Adrenal gland (tissue), 19 donors: ENCODE measurements at places on chromosomes 4 and X.

DNA sequence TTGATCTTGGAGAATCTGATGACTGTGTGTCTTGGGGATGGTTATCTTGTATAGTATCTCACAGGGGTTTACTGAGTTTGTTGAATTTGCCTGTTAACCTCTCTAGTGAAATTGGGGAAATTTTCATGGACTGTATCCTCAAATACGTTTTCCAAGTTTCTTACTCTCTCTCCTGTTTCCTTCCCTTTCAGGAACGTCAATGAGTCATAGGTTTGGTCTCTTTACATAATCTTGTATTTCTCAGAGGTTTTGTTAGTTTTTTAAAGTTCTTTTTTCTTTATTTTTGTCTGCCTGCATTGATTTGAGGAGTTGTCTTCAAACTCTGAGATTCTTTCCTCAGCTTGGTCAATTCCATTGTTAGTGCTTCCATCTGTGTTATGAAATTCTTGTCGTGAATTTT lies 227.7 kb upstream of the GPRIN3 start:
- no peak for DNase-seq

DNA sequence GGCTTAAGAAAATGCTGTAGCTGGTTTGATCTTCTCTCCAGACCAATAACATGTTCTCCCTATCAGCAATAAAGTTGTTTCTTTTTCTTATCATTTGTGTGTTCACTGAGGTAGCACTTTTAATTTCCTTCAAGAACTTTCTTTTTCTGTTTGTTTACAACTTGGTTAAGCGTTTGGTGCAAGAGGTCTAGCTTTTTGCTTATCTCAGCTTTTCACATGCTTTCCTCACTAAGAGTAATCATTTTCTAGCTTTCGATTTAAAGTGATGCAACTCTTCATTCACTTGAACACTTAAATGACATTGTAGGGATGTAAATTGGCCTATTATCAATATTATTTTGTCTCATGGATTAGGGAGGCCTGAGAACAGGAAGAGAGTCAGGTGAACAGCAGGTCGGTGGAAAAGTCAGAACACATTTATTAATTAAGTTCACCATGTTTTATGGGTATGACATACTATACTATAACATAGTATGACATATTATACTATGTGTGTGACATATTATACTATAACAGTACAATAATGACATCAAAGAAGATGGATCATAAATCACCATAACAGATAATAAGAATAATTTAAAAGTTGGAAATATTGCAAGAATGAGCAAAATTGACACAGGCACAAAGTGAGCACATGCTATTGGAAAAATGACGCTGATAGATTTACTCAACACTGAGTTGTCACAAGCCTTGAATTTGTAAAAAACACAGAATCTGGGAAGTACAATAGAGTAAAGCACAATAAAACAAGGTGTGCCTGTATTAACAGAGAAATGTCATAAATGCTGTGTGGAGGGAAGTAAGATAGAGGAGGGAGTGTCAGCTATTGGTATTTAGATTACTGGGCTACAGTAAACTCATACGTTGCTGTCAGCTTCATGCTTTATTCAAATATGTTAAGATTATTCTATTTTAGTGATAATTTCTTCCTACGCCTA lies 218.6 kb upstream of the SLC7A11 start:
- DNase-seq = no peak

GRCh38 chr4:2024683-2025082 lies 15.9 kb upstream of the NELFA start:
- DNase-seq = no peak

DNA sequence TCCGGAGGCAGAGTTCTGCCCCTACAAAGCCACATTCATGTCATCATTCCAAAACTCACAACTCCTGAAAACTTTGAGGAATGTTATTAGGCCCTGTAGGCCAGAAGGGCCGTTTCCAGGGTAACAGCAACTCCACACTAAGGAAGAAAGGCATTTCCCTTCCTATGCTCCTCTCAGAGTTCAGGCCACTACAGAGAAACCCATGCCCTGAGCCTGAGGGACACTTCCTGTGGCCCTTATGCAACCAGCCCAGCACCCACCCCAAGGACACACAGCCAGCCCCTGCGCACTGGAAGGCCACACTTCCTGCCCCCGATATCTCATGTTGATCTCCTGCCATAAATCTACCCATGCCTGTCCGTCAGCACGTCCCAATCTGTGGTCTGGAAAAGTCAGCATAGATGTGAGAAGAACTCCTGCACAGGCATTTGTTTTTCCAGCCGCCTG lies 289.3 kb downstream of the BCOR start:
- peak; percentile 20 for DNase-seq

GRCh38 chrX:40300286-40300890 lies 202.6 kb upstream of the BCOR start:
- DNase-seq = no peak
